ENCODE measurements at places on chromosomes 4 and X.
A peak's percentile ranks its signal among the peaks of the same experiment; 100 is the strongest.

- no peak for DNase-seq
Measured at GRCh38 chr4:70522626-70523025, 4.3 kb downstream of the AMTN start.

- DNase-seq = no peak
Measured at GRCh38 chr4:153234885-153235284, 30.6 kb downstream of the TRIM2 start.

- peak; percentile 53 for DNase-seq
Measured at GRCh38 chr4:3070709-3071500, 3.4 kb downstream of the HTT-AS start.

DNA sequence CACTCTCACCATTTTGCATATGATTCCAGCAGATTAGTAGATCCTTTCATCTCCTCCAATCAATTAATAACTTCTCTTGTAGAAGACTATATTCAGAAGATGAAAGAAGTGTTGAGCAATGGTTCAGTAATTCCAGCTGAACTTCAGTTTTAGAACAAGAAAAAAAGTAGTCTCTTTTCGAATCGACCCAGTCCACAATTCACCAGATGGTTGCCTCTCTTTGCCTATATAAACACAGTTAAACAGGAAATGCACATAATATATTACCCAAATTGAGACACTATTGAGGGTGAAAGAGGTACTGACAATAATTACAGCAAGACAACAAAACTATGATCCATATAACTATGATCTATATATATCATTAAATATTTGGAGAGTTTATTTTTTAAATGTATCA, 16.8 kb upstream of the FAM241A start:
- no peak for DNase-seq

DNA sequence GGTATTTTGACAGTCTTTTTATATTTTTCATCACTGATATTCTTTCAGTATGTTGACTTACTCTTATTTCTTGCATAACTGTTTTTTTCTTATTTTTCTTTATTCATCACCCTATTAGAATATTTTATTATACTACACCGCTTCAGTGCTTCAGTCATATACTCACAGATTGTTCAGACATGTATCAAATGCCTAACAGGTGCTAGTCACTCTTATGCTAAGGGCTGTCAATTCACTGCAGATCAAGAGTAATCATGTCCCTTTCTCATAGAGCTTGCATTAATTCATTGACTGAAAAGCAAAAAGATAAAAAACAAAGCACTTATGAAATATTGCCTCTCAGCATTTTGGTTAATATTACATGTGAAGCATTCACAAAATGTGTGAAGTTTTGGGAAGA, 1435.6 kb downstream of the STIM2 start:
- no peak for DNase-seq
